ENCODE measurements at places on chromosomes 5 and 9.

DNA sequence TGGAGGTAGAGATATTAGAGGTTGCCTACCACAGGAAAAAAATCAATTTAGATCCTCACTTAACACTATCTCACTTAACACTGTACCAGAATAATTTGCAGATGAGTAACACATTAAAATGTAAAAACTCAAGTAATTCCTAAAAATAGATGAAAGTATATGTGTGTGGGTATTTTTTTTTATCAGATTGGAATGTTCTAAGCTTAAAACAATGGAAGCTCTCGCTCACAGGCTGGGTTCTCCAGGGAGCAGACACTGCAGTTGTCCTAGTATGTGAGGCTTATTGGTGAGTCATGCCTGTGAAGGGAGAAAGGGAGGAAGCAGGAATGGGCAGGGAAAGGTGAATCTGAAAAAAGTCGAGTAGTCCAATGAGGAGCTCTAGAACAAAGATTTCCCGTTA is 181.3 kb upstream of the ZNF608 start:
- DNase-seq = no peak

- no peak for DNase-seq
These were observed 604.9 kb downstream of the NR2F1-AS1 start for GRCh38 chr5:92976156-92976555.

DNA sequence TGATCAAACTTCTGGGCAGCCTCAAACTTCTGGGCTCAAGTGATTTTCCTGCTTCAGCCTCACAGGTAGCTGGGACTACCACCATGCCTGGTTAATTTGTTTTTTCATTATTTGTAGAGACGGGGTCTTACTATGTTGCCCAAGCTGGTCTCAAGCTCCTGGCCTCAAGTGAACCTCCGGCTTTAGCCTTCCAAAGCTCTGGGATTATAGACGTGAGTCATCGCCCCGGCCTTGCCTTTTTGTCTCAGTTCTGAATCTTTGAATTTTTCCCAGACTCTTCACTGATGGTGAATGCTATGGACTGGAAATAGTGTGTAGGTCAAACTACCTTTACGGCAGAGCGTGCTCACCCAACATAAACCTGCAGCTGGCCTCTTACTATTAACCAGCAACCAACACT is 32.3 kb upstream of the EGFLAM start:
- DNase-seq = no peak

DNA sequence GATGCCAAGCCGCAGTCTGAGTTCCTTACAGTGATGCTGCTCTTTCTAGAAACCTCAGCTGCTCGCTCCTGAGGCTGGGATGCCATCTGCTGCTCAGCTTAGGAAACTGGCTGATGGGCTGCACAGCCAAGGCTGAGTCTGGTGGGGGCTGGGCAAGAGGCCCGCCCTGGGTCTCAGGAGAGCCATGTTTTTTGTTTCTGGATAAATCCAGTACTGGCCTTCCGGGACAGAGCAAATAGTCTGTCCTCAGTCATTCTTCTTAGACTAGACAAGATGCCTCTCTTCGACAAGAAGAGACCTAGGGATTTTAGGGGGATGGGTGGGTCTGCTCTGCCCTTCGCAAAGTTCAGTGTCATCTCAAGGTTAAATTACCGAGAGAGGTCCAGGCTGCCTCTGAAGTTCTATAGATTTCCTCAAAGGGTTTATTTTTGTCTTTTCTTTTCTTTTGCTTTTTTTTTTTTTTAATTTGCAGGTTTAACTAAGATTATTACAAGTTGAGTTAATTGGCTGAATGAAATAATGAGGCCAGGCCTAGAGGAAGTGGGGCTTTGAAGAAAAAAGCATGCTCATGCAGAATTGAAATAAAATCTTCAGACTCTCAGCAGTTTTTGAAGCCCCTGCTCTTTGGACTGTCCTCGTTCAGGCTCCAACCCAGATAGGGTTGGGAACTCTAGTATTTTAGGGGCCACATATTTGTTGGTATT is 30.6 kb upstream of the MATR3 start:
- DNase-seq = peak; percentile 66

DNA sequence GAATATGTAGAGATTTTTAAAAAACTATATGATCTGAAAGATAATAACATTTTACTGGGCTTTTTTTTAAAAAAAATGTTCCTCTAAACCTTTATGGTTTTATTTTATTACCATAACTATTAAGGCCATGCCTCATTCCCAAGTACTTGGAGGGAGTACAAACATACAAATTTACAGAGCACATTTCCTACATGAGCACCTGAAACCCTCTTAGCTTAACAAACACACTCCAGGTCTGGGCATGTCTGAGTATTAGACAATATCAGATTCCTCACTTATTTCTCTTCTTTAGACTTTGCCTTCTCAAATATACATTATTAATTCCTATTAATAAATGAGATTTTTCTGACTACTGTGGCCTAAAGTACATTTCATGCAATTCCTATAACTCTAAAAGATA is 319.2 kb downstream of the SLCO4C1 start:
- DNase-seq = no peak

DNA sequence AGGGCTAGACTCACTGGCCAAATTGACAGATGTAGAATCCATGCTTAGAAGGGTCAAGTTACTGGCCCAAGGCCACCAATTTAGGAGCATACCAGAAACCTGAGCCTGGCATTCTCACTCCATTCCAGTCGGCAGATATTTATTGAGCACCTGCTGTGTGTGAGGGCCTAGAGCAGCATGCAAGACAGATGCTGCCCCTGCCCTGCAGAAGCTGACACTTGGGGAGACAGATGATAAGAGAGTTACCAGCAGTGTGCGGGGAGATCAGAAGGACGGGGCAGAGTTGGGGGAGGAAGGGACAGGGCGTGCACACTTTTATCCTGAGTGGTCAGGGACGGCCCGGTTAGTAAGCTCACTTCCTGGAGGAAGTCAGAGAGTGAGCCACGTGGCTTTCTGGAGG is 111.5 kb upstream of the RAPGEF1 start:
- no peak for DNase-seq

DNA sequence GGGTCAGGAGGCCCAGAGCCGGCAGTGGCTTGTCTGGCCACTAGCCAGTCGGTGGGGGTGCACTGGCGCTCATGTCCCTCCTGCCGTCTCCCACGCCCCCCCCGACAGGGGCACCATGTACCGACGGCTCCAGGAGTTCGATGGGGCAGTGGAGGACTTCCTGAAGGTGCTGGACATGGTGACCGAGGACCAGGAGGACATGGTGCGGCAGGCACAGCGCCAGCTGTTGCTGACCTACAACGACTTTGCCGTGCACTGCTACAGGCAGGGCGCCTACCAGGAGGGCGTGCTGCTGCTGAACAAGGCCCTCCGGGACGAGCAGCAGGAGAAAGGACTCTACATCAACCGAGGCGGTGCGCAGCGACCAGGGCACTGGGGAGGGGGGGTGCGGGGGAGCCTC is 8.1 kb downstream of the TTC16 start:
- no peak for DNase-seq

DNA sequence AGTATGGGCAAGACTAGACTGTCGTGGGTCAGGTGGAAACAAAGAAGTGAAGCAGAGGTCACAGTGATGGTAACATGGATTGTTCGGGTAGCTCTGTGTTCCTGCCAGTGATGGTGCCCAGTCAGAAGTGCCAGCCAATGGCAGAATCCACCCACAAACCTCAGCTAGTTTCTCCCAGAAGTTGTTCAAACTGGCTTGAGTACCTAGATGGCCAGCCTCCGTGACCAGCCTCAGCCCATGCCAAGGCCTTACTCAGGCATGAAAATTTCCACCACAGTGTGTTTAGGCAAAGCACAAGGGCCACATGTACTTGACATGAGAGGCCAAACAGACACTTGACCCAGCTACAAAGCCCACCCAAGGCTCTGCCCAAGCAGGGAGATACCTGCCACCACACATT is 19.4 kb upstream of the BTNL9 start:
- no peak for DNase-seq

DNA sequence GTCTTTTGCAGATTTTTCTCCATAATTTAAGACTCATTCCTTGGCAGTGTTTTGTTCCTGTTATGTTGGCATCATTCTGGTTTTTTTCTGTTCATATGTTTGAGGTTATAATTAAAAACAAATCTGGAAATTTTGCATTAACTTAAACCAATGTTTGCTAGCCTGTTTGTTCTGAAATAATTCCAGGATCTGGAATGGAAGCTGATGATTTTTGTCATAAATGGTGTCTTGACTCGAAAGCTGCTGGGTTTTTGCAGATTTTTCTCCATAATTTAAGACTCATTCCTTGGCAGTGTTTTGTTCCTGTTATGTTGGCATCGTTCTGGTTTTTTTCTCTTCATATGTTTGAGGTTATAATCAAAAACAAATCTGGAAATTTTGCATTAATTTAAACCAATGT is 318.7 kb upstream of the IRX4 start:
- DNase-seq = no peak

- DNase-seq = no peak
These were observed 26.8 kb downstream of the JADE2 start for GRCh38 chr5:134552301-134552700.

DNA sequence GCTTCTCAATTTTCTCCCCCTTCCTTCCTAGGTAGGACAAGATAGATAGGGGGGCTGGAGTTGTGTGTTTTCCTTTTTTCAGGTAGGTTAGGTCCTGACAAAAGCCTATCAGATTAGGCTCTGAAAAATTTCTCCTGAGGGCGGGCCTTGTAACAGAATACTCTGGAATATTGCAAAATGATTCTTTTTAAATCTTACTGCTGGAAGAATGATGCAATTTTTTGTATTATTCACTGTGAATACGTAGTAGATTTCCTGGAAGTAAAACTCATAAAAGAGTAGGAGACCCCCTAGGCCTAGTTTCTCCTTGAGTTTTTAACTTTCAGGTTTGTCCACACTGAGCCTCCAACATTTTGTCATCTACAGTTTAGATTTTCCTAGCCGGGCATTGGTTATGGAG is 1701.8 kb downstream of the EFNA5 start:
- no peak for DNase-seq

DNA sequence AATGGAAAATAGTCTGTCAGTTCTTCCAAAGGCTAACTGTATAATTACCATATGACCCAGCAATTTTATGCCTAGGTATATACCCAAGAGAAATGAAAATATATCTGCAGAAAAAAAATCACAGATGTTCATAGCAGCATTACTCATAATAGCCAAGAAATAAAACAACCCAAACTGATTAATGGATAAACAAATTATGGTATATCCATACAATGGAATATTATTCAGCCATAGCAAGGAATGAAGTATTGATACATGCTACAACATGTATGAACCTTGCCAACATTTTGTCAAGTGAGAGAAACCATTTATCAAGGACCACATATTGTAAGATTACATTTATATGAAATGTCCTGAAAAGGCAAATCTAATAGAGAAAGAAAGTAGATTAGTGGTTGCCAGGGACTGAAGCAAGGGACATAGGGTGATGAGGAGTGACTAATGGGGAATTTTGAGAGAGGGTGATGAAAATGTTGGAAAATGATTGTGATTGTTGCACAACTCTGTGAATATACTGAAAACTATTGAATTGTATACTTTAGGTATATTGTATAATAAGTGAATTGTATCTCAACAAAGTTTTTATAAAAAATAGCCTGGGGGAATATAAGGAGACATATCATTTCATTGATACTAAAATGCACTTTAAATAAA is 114.4 kb downstream of the PBX3 start:
- no peak for DNase-seq

- DNase-seq = no peak
These were observed 16.1 kb upstream of the AJM1 start for GRCh38 chr9:136826188-136826541.

DNA sequence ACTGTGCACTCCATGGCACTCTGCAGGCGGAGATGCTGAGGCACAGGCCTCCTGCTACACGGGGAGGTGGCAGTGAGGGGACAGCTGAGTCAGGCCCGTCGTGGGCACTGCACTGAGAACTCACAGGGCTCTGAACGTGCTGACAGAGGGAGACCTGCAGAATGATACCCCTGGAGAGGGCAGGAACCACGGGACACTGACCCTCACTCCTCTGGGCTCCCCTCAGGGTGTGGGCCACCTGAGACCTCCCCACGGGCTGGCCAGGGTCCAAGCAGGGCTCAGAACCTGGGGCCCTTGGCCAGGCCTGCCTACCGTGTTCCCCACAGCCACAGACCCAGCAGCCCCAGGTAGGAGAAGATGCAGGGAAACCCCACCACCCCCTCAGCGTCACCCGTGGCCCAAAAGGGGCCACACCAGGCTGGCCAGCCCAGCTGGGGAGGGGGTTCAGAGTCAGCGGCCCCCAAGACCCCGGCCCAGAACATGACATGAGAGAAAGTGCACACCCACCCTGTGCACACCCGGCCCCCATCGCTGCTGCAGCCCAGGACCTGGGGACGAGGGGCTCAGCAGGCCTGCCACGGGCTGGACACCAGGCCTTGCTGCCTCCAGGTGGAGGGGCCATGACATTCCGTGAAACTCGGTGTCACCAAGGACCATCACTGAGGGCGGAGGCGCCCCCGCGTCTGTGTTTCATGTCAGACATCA is 30.9 kb downstream of the GLT6D1 start:
- no peak for DNase-seq

- no peak for DNase-seq
These were observed 64.5 kb downstream of the PRR16 start for GRCh38 chr5:120528609-120529008.

- no peak for DNase-seq
These were observed 4.8 kb upstream of the CEL start for GRCh38 chr9:133057006-133057405.

GRCh38 chr5:27266184-27266583 is 227.8 kb upstream of the CDH9 start:
- no peak for DNase-seq

GRCh38 chr5:168296682-168297081 is 5.2 kb downstream of the WWC1 start:
- no peak for DNase-seq

- DNase-seq = no peak
These were observed 36.6 kb upstream of the MYOT start for GRCh38 chr5:137831105-137831504.
